Fibroblast of skin of left biceps (primary cell): ENCODE measurements at places on chromosomes 1 and 21.

DNA sequence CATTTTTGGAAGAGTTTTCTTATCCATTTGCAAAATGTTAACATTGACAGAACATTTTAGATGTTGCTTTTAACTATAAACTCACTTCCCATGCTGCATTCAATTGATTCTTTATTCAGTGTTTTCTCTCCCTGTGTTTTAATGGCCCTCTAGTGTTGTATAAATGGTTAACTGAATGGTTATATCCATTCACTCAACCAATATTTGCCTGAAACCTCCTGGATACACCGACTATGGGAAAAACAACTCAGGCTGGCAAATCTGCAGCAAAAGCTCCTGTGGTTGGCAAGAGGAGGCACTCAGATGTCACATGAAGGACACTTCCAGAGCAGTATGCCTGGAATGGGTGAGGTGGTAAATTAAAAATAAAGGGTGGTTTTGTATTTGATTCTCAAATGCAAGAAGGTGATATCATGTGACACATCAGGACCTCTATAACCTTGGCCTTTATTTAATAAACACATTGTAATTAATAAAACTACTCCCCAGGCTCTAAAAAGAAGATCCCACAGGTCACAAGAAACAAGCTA lies 107.6 kb downstream of the BCAR3 start:
- DNase-seq, result no peak

DNA sequence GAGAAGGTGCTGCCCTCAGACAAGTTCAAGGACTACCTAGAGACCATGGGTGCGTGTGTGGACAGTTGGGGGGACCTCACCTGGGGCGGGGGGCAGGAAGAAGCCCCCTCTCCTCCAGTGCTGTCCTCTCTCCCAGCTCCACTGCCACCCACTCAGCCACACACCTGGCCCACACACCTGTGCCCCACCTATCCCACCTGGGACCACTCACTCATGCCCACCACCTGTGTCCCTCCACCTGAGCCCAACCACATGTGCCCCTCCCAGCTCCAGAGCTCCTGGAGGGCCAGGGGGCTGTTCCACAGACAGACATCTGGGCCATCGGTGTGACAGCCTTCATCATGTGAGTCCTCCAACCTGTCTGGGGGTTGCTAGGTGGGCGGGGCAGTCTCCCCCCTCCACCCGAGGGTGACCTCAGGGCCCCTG lies 29.0 kb downstream of the TRIM11 start:
- no peak for DNase-seq

DNA sequence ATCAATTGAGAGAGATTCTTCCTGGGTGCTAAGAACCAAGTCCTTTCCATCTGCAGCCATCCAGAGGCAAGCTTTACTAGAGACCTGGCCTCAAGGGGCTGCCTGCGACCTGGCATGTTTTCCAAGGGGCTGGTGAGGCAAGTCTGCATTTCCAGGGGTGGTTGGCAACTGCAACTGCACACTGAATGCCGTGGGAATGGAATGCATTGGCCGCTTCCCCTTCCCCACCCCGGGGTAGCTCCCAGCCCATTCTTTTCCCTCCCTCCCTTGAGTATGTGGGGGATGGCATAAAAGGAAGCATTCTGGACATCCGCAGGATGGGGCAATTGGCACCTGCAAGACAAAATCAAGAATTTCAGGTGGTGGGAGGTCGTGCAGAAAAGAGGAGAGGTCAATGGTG lies 155.1 kb downstream of the IGSF21 start:
- DNase-seq, result no peak

- peak; percentile 52 for DNase-seq
Measured at GRCh38 chr1:68231627-68232288, 565 bp downstream of the WLS start.

DNA sequence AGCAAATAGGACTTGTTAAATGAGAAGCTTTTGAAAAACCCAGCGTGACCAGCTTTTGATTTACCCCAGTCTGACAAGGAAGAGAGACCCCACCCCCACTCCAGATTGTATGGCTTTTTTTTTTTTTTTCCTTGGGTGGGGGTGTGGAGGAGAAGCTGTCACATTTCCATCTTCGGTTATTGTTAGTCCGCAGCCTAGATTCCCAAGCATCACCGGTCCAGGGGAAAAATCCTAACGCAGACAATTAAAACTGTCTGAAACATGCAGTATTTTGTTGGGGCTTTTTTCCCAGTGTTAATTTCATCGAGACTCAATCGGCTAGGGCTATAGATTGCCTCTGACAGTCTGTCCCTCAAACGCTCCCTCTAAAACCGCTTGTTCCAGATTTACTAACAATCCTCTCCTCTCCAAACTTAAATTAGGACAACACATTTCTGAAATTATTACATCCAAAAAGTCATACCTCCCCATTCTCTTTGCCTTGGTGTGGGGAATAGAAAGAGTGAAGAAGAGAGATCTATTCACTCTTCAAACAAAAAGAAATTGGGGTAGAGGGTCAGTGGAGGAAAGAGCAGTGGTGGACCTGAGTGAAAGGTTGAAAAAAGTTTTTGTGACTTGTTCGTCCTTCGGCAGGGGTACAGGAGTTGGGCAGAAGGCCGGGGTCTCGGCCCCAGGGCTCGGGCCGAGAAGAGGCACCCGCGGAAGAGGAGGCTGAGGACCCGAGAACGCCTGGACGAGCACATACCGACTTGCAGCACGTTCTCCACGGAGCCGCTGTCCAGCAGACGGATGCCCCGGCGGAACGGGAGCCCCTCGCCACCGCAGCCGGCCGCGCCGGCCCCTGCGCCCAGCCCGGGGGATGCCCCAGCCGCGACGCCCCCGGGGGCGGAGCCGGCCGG lies 1.1 kb downstream of the ZSWIM5 start:
- no peak for DNase-seq

DNA sequence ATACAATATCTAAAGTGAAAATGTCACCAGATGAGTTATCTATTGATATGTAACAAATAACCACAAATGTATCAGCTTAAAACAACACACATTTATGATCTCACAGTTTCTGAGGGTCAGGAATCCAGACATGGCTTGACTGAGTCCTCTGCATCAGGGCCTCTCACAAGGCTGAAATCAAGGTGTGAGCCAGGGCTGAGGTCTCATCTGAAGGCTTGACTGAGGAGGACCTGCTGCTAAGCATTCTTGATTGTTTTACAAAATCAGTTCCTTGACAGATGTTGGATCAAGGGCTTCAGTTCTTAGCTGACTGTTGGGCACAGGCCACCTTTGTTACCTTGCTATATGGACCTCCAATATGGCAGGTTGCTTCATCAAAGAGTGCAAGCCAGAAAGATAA lies 483.7 kb downstream of the CAMTA1 start:
- DNase-seq, result no peak

DNA sequence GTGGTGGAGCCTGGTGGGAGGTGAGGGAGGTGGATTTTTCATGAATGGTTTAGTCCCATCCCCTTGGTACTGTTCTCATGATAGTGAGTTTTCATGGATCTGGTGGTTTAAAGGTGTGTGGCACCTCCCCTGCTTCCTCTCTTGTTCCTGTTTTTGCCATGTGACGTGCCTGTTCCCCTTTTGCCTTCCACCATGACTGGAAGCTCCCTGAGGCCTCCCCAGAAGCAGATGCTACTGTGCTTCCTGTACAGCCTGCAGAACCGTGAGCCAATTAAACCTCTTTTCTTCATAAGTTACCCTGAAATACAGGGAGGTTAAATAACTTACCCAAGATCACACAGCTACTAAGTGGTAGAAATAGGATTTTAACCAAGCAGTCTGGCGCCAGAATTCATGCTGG lies 4.3 kb upstream of the HEYL start:
- no peak for DNase-seq

DNA sequence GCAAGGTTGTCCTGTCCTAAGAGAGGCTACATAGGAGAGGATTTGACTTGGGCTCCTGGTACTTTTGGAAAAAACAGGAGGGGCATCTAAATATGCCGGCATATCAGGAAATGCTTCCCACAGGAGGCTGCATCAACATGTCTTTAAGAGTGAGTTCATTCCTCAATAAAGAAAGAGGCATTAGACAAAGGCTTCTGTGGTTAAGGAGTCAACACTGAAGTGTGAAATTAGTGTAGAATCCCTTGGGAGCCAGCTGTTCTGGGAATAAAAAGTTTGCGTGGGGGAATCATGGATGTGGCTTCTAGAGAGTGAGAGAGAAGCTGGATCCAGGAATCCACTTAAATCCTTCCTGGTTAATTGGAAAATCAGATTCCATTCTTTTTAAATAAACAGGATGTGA lies 69.5 kb downstream of the DNM3 start:
- no peak for DNase-seq

GRCh38 chr1:109115685-109116084 lies 1.8 kb downstream of the ELAPOR1 start:
- no peak for DNase-seq

- DNase-seq, result no peak
Measured at GRCh38 chr1:30328401-30329262, 394.8 kb downstream of the MATN1 start.

- DNase-seq, result no peak
Measured at GRCh38 chr1:87200875-87201638, 127.6 kb upstream of the LMO4 start.

- no peak for DNase-seq
Measured at GRCh38 chr1:94697839-94698238, 122.3 kb upstream of the SLC44A3 start.

DNA sequence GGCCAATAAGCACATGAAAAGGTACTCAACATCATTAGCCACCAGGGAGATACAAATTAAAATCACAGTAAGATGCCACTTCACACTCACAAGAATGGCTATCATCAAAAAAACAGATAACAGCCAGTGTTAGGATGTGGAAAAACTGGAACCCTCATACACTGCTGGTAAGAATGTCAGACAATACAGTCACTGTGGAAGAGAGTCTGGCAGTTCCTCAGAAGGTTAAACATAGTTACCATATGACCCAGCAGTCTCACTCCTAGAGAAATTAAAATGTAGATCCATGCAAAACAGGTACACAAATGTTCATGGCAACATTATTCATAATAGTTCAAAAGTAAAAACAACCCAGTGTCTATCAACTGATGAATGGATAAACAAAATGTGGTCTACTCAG lies 33.3 kb downstream of the LDLRAD1 start:
- DNase-seq, result no peak

- DNase-seq, result no peak
Measured at GRCh38 chr1:109564194-109564878, 15.9 kb downstream of the GNAI3 start.

DNA sequence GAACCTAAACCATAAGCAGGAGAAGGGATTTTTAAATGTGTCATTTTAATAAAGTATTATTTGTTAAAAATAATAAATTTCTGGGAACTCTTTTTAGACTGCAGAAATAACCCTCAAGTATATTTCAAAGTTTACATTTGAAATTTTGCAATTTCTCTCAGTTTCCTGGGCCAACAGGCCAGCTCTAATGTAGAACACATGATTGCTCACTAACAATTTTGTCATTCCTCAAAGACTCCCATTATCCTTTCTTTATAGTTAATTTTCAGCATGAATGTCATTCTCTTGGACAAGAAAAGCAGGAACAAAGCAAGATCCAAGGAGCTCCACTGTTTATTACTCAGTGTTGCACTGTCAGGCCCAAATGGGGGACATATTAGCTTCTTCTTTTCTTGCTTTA lies 119.4 kb upstream of the VANGL1 start:
- no peak for DNase-seq

- no peak for DNase-seq
Measured at GRCh38 chr1:84619383-84620102, 45.3 kb upstream of the CTBS start.

DNA sequence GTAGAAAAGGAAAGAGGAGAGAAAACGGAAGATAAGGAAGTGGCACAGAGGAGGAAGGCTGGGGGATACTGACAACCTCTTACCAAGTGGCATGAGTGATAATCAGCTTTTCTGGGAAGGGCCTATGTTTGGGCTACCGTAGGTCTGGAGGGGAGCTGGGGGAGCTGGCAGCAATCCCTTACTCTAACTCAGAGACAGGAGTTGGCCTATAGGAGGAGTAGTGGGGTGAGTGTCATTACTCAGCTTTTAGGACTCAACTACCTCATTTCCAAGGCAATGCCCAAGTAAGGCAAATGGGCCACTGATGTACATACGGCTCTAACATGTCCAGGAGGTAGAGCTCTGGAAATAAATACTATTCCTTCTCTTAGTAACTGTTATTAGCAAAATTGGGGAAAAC lies 48.7 kb upstream of the DMRTA2 start:
- DNase-seq, result no peak

DNA sequence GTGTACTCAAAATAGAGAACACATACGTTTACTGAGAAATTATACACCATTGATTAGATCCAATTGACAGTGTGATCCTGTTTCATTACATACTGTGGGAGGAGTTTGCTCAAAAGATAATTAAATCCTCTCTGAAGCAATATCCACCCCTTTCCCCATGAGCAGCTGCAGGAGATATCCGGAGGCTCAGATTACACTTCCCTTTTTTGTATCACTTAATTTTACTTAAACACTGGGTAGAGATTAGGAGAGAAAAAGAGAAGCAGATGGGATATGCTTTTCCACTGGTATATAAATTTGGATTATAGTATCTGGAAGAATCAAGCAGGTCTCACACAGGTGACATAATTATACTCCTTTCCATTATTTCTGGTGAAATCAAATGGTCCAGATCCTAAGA lies 333.3 kb upstream of the ZRANB2 start:
- DNase-seq, result no peak

GRCh38 chr1:173682184-173682583 lies 12.5 kb upstream of the ANKRD45 start:
- no peak for DNase-seq

DNA sequence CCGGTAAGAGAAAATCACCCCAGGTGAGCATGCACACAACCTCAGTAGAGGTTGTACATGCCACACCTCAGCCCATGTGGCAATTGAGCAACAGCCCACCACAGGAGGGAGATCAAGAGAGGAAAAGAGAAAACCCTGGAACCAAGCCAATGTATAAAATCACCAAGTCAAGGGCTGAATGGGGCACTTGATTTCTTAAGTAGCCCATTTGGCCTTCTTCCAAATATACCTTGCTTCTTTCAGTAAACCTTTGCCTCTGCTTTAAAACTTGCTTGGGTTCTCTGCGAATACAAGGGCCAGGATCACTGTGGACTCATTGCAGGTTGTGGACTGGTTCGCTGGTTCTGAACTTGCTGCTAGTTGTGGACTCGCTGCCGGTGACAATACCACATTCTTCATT lies 1814.0 kb downstream of the PLA2G4A start:
- no peak for DNase-seq

- no peak for DNase-seq
Measured at GRCh38 chr21:33707846-33708245, 65.5 kb downstream of the ITSN1 start.
